BE2C (cell line): ENCODE measurements at places on chromosomes 5 and 9.

GRCh38 chr9:125663127-125663526, 43.9 kb downstream of the MAPKAP1 start:
- DNase-seq, result no peak

DNA sequence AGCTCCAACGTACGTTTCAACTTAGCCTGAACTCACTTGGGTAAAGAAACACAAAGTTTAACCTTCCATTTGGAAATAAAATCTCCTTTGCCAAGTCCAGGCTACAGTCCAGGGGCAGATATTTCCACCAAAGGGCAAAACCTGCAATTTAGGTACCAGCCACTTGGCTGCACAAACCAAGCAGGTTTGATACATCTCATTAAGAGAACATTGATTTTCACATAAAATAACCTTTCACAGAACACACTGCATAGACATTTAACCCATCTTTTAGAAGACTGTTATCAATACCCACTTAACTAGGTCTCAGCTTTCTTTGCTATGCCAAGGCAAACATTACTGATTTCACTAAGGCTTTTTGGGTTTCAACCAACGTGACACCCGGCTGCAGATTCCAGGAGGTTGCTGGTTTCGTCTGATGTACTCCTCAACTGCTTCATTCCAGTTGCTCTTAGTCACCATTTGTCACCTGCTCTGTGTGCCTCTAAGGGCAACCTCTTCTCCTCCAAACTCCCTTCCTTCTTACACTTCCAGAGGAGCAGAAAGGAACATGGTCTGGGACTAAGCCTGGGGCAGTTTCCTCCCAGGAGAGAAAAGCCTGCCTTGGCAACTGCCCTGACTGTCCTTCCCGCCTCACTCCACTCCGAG, 67.1 kb downstream of the EPB41L4B start:
- no peak for DNase-seq

DNA sequence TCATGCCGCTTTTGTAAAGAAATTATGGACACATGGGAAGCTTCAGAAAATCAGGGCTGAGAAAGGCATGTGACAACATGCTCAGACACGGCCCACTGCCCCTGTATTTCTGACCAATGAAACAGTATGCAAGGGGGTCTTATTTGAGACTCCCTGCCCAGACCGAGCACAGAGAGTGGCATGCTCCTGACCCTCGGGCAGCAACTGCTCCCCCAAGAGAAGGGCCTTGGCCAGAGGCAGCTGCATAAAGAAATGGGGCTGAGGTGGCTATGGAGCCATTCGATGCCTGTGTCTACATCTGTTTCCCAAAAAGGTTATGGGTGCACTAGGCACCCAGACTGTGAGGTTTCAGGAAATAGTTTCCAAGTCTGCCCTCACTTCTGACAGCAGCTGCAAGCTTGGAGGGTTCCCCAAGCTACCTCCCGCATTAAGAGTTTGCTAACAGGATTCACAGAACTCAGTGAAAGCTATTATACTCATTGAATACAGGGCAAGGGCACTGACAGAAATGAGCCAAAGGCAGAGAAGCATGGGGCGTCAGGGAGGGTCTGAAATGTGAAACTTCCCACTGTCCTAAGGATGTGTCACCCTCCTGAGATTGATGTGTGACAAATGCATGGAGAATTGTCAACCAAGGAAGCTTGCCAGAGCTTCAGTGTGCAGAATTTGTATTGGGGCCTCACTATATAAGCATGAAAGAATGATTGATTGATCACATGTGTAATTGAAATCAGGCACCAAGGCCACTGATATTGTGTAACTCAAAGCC, 94.3 kb downstream of the DAP start:
- DNase-seq, result no peak

GRCh38 chr9:105835721-105836120, 141.4 kb downstream of the TMEM38B start:
- peak; percentile 31 for DNase-seq

- DNase-seq, result no peak
Measured at GRCh38 chr9:128625391-128626146, 31.1 kb downstream of the DYNC2I2 start.

DNA sequence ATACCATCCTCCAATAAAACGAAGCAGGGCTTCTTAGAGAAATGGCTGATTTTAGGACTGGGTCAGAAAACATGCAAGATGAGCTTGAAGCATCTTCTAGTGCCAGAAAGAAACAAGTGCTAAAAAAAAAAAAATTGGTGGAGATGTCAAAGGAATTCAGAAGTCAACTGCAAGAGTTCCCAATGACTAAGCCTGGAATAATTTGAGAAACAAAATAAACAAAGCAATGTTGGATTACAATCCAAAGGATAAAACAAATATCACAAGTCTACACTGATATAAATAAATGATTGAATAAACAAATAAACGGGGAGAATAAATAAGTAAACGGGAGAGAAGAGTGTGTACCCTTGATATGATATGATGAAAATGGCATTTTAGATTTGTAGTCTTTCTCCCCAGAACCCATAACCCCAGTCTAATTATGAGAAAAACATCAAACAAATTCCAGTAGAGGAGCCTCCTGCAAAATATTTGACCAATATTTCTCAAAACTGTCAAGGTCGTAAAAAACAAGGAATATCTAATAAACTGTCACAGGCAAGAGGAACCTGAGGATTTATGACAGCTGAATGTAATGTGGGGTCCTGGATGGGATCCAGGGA, 63.5 kb upstream of the CCL21 start:
- no peak for DNase-seq

DNA sequence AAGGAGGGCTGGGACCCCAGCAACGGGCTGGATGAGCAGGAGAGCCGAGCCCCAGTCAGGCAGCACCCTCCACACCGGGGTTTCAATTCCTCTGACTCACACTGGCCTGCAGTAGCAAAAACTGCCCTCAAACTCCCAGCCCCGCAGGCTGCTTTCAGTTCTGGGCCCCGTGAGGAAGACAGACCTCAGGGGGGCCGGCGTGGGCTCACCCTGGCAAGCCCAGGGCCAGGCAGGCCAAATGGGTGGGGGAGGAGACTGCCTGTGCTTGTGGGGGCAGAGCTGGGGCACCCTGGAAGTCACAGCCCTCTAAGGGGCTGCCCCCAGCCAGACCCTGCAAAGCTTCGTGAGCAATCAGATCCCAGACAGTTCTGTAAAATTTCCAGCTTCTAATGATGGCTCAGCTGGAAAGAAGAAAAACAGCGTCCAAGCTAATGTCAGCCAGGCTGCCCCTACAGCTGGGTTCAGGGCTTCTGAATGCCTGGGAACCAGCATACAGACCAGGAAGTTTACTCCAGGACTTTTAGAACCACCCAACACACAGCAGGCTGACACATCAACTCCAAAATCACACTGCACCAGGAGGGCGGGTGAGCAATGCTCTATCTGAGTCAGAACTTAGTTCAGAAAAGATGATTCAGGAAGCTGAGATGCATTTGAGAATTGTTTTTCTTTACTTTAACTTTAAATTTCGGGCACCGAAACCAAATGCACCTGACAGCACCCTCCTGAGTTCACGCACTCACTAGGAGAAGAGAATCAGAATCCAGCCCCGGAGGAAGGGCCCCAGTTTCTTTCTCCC, 34.7 kb downstream of the LPCAT1 start:
- DNase-seq, result no peak

GRCh38 chr9:33128570-33128969, 38.6 kb downstream of the B4GALT1 start:
- peak; percentile 30 for DNase-seq

DNA sequence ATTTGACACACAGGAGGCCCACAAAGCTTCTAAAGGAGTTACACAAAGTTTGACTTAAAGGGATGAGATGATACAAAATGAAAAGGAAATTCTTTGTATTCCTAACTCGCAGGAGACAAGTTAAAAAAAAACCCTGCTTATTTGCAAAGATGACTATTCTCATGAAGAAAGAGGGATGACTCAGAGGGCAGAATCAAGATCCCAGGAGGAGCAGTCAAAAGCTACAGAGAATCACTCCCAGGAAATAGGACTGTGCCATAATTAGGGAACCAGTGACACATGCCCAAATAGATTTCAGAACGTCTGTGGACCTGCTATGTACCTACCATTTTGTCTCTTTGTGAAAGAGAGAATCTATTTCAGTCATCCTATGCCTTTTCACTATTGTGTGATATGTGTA, 103.5 kb upstream of the ARRDC3 start:
- DNase-seq, result no peak

- DNase-seq, result no peak
Measured at GRCh38 chr9:137741330-137741729, 122.5 kb downstream of the EHMT1 start.

- no peak for DNase-seq
Measured at GRCh38 chr5:133367984-133368383, 244.4 kb downstream of the FSTL4 start.

- DNase-seq, result peak; percentile 83
Measured at GRCh38 chr5:174371600-174372094, 326.1 kb downstream of the NSG2 start.

DNA sequence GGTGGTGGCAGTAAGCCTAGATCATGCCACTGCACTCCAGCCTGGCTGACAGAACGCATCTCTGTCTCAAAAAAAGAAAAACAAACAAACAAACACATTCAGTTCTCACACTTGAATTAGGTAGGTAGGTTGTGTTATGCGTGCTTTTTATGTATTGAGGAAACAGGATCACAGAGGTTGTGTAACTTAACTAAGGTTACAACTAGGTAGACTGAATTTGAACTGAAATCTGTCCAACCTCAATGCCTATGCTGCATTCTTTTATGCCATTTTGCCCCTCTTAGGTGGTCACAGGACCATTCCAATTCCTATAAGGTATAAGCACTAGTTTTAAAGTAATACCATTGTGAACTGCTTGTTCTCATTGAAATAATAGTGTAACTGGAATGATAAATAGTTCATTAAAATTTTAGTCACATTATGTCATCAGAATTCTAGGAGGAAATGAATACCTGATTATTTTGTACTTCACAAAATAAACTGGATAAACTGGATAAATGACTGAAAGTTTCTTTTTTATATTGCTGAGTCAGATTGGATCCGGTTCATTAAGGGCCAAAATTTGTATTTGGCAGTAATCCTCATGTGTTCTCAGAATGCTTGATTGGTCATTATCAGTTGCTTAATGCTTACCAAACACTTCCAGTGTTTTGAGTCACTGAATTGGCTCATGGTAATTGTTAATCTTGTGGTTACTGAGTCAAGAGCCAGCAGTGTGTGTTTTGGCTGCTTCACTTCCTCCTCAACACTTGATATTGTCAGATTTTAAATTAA, 7.1 kb downstream of the UBAP1 start:
- DNase-seq, result no peak

DNA sequence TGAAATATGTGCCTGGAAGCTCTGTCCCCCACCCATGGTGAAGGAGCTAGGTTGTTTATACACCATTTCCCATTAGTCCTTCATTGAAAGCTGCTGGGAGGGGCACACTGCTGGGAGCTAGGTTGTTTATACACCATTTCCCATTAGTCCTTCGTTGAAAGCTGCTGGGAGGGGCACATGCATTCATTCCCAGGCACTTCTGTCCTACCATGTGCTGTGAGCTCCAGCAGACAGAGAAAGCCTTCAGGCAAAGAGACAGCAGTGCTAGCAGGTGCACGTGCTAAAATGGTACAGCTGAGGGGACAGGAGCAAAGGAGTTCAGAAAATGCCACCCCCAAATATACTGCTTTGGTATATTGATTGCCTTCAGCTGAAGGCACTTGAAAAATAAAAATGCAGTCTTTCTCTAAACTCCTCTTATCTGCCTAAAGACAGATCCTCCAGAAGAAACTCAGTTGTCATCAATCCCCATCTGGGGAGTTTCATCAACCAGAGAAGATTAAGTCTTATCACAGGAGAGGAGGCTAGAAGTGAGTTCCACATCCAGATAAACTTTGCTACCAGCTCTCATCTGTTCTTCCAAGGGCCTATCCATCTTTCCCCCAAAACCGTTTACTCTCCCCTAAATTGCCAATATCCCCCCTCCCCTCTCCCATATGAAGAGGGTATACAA, 27.7 kb upstream of the DAPK1 start:
- DNase-seq, result no peak

GRCh38 chr5:158802941-158803341, 296.8 kb downstream of the EBF1 start:
- no peak for DNase-seq

DNA sequence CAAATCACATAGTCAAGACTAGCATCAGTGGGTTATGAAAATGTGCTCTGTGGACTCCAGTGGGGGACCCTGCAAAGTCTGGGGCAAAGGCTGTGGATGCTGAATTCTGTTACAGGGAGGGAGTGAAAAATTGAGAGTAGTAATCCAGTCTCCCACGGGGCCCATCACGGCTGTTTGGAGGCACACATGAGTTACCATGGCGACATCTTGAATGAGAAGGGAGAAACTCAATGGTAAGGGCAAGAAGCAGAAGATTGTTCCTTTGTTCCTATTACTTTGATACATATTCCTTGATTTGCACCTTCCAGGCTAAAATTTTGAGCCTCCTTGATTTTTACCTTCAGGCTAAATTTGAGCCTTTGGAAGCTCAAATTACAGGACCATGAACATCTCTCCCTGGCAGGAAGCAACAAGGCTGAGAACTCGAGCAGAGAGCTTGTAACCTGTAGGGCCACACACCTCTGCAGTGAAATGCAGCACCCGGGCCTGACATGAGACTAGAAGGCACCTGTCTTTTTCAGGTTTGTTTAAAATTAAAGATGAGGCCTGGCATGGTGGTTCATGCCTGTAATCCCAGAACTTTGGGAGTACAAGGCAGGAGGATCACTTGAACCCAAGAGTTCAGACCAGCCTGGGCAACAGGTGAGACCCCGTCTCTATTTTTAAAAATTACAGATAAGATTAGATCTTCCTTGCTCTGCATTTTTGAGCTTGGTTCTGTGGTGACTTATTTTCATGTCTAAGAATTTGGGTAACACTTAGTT, 31.0 kb upstream of the ZFR start:
- no peak for DNase-seq

GRCh38 chr5:116303340-116303739, 218.5 kb downstream of the COMMD10 start:
- no peak for DNase-seq

DNA sequence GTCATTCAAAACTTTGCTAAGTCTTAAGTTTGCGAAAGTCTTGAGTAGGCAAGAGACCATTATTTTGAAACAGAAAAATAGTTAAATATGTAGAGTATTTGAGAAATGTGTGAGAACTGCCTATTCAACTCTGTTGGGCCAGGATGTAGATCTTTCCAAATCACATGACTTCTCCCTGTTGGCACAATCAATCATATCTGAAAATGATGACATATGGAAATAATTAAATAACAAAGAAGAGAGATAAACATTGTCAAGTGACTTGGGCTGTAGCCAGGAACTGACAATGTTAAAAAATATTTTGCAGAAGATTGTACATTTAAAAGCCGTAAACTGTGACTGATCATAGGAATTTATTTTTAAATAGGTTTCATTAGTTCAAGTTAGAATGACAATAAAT, 104.6 kb upstream of the IL6ST start:
- DNase-seq, result no peak
